ENCODE measurements at places on chromosomes 1 and 21.

DNA sequence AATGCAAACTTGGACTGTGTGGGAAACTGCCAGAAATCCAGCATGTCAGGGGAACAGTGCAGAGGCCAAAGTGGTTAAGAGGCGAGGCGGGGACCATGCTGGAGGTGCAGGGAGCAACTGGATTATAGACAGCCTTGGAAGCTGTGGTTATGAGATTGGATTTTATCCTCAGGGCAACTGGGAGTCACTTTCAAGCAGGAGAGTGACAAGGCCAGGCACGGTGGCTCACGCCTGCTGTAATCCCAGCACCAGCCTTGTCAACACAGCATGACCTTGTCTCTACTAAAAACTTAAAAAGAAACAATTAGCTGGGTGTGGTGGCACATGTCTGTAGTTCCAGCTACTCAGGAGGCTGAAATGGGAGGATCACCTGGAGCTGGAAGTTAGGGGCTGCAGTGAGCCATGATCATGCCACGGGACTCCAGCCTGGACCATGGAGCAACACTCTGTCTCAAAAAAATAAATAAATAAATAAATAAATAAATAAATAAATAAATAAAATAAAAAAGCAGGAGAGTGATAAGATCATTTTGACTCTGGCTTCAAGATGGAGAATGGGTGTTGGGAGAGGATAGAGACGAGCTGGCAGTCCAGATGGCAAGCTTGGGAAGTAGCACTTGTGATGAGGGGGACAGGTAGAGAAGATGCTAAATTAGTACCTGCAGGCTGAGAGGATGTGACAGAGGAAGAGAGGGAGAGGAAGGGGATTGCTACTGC, 3.5 kb downstream of the HAPLN2 start:
- DNase-seq = no peak

DNA sequence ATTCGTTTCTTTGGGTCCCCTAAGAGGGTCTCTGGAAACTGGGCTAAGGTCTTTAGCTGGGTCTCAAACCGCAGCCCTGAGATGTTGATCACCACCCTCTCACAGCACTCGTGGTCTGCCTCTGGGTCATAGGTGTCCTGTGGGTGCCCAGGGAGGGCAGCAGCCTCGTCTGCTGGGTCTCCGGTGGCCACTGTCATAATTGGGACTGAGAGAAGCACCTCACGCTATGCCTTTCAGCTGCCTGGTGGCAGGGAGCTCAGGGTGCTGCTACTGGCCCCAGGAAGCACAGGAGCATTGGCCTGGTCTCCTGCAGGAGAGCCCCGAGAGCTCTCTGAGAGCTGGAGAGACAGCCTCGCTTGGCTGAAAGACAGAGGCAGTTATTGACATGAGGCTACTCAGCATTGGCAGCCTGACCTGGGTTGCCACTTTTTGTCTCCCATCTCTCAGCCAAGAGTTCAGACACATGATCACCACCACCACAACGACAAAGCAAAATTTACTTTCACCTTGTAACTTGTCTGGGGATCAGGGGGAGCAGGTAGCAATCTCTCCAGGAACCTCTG, 1.5 kb downstream of the KCNA2 start:
- DNase-seq = no peak

DNA sequence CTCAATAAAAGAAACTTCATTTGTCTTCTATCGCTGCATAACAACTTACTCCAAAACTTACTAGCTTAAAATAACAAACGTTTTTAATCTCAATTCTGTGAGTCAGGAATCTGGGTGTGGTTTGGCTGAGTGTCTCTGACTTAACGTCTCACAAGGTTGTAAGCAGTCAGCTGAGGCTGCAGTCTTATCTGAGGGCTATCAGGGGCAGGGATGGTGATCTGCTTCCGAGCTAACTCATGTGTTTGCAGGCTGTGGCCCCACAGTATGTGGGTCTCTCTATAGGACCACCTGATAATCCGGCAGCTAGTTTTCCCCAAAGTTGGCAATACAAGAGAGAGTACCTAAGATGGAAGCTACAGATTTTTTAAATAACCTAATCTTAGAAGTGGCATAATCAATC, 234.2 kb upstream of the FGGY start:
- DNase-seq = no peak

- DNase-seq = no peak
These were observed 3.1 kb downstream of the ACTA1 start for GRCh38 chr1:229430761-229431283.

- DNase-seq = no peak
These were observed 89.1 kb upstream of the USP24 start for GRCh38 chr1:55304229-55304740.

- no peak for DNase-seq
These were observed 23.9 kb upstream of the MEF2D start for GRCh38 chr1:156524481-156524869.

- no peak for DNase-seq
These were observed 35.6 kb downstream of the COL6A1 start for GRCh38 chr21:46017148-46017547.

GRCh38 chr1:218164111-218164929, 120.8 kb upstream of the RRP15 start:
- no peak for DNase-seq

DNA sequence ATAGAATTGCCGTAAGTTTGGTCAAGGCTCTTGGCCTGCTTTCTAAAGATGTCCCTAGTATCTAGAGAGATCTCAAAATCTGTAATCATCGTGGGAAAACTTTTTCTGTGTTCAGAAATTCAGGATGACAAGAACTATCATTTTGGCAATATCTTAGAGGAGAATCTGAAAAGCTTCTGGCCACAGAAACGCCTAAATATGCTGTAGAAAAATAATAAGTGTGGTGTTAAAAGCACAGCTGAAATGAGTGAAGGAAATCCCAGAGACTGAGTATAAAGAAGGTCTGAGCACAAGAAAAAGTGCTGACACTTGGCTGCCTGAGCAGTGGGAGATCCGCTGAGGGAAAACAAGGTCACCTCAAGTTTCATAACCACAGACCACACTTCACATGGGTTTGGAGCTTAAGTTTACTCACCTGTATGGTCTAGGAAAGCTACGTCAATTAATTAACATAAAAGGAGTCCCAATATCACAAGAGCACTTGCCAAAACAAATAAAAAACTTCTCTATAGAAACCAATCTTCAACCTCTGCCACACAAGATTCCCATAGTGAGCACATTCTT, 235.2 kb upstream of the IRF2BP2 start:
- no peak for DNase-seq

DNA sequence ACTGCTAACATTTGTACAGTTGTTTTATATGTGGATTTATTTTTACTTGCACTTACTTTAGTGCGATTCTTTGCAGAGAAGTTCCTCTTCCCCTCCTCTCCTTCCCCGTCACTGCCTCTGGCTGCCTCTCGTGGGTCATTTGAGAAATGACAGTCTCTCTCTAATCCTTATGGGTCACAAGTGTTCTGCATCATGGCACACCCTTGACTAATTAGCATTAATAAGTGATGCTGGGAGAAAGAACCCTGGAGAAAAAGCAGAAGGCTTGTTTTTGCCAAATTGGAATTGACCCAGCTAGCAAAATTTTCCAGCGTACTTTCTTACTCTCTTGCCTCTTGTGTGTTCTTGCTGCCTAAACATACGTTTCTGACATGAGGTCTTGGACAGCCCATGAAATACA, 301.2 kb downstream of the DUSP10 start:
- DNase-seq = no peak

DNA sequence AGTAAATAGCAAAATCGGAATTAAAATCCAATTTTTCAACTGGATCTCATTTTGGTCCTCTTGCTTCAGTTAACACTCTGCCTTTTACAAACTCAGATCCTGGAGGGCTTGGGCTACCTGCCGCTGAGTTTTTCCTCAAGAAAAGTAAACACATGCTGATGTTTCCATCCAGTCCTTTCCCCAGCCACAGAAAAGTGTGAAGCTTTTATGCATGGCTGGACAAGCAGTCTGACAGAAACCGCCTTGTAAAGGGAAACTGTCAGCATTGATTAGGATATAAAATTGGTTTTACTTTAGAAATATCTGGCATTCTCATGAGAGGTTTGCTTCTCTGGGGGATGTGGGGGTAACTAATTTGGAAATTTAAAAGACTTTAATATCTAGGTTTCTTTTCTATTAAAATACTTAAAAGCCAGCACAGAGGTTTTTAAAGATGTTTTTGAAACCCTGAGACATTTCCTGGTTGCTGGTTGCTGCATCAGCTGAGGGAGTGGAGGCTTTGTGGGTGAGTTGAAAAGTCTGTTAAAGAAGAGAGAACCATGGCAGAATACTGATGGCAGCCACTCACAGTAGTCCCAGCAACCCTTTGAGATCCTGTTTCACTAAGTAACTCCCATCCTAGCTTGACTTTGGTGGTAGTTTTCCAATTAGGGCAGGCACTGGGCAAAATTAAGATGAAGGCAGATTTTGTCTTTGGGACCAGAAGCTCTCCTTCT, 238.3 kb downstream of the PAPPA2 start:
- DNase-seq = no peak

DNA sequence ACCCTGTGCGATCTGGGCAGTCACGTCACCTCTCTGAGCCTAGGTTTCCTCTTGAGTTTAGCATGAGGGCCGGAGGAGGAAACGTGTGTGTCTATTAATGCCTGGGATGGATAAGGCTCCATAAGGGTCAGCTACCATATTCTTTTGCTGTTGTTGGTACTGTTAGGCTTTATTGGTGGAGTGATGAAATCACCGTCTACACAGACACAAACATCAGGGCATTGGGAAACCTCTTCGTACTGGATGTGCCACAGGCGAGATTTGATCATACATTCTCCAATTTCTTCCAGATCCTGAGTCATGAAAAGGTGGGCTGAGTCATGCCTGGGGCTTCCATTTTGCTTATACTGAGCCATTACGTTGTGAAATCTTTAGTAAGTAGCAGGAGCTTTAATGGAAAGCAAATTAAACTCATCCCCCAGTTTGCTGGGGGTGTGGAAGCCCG, 24.9 kb upstream of the GRHL3 start:
- no peak for DNase-seq

- DNase-seq = no peak
These were observed 10.6 kb downstream of the FCMR start for GRCh38 chr1:206911064-206911663.
